ENCODE measurements at places on chromosomes 11 and 22. TPM values are rescaled to one million over a fixed set of nuclear protein-coding genes. Genes with fewer than 3 reads are reported as not detected.

The IL17REL gene
- not detected for polyA plus RNA-seq

GRCh38 chr11:74641905-74642304 is 49.5 kb downstream of the POLD3 start:
- DNase-seq: no peak

DNA sequence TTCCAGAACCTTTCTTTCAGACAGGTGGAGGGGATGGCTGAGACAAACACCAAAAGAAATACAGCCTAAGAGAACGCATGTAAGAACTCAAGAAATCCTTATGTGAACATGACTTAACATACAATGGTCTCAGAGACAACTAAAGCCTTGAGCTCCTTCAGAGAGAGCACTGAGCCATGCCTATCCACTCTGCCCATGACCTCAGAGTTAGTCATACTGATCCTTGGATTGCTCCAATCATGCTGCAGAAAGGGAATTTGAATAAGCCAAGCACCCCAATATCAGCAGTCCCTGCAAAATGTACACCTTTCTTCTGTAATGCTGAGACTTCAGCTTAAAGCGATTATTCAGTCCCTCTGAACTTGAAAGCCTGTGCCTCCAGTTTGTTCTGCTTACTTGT is 43.2 kb upstream of the CHKA start:
- no peak for DNase-seq

DNA sequence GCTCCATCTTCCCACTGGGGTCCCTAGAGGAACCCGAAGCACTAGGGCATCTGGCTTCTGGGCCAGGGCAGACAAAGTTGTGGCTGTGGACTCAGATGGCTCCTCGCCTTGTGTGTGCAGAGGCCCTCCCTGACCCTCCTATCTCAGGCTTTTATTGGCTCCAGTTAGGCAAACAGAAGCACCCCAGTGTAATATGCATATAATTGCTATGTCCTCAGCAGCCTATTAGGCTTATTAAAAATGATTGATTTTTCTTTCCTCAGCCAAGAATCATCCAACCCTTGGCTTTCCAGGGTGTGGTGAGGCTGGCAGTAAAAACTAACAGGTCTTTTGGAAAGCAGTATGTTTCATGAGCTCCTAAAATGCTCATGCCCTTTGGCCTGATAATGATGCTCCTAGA is 22.3 kb downstream of the UPB1 start:
- DNase-seq: no peak

All from CD8-positive, alpha-beta memory T cell (primary cell).